Skeletal muscle cell (primary cell): ENCODE measurements at places on chromosomes 3 and 15.

DNA sequence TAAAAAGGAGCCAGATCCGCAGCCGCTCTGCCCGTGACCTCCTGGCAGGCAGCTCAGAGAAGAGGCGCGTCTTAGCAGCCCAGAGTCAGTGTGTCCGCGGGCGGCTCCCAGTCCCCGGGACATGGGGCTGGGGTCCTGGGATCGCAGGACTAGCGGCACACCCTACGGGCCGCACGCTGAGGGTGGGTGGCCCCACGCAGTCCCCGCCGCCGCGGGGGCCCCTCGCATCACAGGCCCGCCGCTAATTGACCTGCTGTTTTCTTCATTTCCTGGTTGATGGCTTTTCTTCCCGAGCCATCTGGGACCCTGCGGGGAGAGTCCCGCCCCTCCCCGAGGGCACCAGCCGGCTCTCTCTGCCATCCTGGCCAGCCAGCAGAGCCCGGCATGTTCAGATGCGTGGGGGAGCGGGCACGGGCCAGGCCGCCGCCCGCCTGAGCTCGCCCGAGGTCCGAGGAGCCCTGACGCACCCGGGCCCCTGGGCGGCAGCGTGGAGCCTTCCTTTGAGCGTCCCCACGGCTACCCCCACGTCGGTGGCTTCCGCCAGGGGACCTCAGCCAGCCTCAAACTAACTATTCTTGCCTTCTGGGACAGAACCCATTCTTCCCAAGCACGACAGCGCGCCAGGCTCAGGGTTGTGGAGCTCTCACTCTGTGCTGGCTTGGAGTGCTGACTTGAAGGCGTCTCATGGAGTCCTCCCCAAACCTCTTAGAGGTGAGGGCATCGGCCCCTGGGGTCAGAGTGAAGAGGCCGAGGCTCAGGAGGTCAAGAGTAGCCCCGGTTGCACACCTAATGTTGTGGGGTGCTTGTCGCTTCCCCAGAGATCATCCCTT lies 34.6 kb upstream of the CACNA2D3 start:
- no peak for DNase-seq

DNA sequence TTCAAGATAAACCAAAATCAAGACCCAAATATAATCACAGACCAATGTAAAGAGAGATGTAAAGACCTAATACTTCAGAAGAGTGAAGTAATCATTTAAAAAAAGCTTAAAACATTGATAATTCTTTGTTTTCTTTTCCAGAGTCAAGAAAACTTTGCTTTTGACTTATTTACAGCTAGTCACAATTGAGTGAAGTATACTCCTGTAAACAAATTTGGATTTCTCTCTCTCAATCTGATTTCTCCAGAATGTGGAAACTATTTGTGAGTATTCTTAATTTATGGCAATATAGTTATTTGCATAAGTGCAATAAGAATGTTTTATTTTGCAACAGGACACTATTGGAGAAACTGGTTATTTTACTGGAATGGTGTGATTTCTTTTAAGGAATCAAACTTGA lies 43.7 kb upstream of the ZBTB20 start:
- no peak for DNase-seq

DNA sequence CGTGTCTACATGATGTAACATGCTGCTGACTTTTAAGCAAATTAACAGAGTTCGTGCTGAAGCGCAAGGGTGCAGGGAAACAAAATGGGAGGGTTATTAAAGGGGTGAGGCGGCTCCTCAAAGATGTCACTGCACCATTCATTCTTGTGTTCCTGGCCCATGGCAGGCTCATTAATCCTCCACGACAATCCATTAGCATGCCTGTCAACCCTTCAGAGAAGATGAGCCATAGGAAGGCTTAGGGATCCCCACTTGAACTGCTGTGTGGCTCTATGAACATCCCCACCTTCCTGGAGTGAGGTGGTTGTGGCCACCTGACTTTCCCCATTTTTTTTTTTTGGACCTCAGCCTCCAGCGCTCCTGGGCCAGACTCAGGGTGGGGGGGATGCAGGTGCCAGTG lies 45.8 kb downstream of the IGF1R start:
- no peak for DNase-seq

GRCh38 chr3:185825639-185826481 lies 1.0 kb upstream of the IGF2BP2 start:
- no peak for DNase-seq

GRCh38 chr3:112005091-112005672 lies 6.5 kb downstream of the TAGLN3 start:
- DNase-seq = no peak

- DNase-seq = no peak
Observed at GRCh38 chr15:78679089-78679511, 38.1 kb upstream of the CHRNB4 start.

- DNase-seq = no peak
Observed at GRCh38 chr3:159766563-159767185, 222.0 kb upstream of the IL12A start.

- DNase-seq = no peak
Observed at GRCh38 chr3:126269354-126269753, 87.9 kb downstream of the KLF15 start.

GRCh38 chr3:119763466-119763865 lies 18.4 kb upstream of the NR1I2 start:
- no peak for DNase-seq

GRCh38 chr3:195850857-195851543 lies 39.3 kb upstream of the MUC4 start:
- DNase-seq = peak; percentile 56

- no peak for DNase-seq
Observed at GRCh38 chr3:102972350-102972749, 537.5 kb downstream of the ZPLD1 start.

DNA sequence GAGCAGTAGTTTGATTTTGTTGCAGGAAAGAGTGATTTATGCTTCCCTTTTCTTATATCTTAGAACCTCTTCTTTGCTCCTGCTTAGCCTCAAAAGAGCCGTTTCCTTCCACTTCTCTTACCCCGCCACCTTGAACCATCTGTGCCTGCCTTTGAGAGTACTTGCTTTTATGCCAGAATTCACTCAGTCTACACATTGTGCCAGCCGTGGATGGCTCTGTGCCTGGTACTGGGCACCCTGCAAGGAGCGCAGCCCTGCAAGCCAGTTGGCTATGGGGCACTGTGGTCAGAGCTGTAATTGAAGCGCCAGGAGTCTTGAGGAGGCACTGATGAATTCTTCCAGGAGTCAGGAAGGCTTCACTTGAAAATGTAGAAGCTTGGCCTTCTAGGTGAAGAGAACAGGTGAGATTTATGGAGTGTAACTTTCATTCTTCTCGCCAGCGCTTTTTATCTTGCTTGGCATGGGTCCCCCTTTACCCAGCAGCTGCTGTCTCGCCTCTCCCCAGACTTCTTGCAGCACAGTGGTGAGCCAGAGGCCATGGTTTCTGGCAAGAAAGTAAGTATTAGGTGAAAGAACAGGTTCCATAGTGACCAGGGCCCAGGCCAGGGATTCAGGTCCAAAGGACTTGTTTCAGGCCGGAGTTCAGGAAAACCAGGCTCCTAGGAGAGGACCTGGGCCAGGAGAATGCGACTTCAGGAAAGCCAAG lies 4.9 kb downstream of the TMED3 start:
- DNase-seq = no peak

GRCh38 chr3:171680726-171681411 lies 129.4 kb downstream of the PLD1 start:
- DNase-seq = no peak

- no peak for DNase-seq
Observed at GRCh38 chr3:89488800-89489580, 381.6 kb downstream of the EPHA3 start.

DNA sequence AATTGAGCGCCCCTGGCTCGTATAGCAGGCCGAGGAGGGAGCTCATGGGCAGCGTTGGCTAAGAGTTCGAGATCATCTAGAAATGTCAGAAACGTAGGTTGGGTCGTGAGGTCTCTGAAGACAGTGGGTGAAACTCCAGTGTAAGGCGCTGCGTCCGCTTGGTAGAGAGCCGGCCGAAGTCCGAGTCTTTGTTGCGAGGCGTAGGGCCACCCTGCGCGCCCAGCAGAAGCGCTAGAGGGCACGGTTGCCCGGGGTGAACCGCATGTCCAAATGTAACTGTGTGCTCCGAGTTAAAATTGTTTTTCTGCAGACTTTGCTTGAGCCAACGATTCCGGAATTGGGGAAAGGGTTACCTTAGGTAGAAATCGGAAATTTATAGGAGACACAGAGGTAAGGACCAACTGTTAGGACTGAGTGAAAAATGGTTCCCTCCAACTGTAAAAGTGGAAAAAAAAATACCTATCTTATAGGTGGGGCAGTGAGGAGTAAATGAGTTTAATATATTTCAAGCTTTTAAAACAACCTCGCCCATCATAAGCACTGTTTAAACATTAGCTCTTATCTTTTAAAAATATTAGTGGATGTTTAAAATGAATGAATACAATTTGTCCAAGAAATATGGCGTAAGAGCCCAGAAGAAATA lies 993 bp upstream of the SIAH2 start:
- no peak for DNase-seq
